Stimulated activated CD8-positive, alpha-beta memory T cell treated with anti-CD3 and anti-CD28 coated beads, Interleukin-7, amount 100 ng/mL, for 4 hours (primary cell): ENCODE measurements at places on chromosomes 12 and 14.

- DNase-seq = no peak
Observed at GRCh38 chr12:20188930-20189653, 179.2 kb upstream of the PDE3A start.

DNA sequence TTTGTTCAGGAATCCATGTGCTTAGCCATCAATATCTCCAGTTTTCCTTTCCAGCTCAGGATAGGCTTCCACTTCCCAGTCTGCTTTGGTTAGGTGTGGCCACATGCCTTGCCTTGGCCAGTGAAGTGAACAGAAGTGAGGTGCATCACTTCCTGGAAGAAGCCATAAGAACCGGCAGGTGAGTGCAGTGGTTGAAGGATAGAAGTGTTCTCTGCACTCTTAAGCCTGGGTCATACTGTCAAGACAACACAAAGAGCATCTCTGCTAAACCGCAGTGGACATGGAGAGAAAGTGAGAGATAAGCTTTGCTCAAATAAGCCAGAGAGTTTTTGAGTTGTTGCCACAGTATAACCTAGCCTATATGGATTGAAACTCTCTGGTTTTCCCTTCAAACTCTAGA, 11.4 kb downstream of the GNG2 start:
- no peak for DNase-seq

DNA sequence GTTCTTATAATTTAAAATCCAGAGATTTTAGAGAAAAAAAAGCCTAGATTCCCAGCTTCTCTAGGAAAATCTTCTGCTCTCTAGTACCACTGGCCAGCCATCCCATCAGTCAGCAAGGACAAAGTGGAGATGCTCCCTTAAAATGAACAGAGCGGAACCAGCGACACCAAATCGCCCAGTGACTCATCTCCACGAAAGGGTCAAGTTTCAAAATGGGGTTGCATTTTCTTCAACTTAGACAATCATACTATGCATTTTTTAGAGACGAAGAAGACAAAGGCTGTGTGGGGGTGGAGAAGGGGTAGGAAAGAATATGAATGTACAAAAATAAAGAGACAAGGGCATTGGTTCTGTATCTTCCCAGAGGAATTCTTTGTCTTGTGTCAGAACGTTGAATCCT, 212.0 kb downstream of the SLC15A4 start:
- DNase-seq = no peak

GRCh38 chr14:97634751-97635150, 837.6 kb downstream of the VRK1 start:
- DNase-seq = peak; percentile 19

- no peak for DNase-seq
Observed at GRCh38 chr14:29895591-29896083, 32.0 kb downstream of the PRKD1 start.

- no peak for DNase-seq
Observed at GRCh38 chr12:93058280-93058679, 129.2 kb upstream of the EEA1 start.

- DNase-seq = no peak
Observed at GRCh38 chr12:131963381-131963780, 13.6 kb downstream of the EP400 start.

DNA sequence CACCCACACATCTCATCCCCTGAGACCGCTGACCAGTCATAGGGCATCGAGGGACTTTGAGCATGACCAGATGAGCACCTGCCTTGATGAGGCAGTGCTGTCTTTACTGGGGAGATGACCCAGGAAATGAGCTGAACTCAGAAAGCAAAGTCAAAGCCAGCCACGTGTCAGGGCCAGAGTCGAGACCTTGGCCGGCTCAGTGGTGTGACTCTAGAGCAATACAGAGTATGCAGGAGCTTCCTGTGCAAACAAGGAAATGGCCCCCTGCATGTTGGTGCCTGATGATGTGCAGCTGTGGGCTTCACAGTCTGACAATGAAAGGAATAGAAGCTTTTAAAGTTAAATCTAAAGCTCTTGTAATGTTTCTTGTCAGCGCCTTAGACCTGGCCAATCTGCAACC, 332.9 kb downstream of the PCNX1 start:
- no peak for DNase-seq

GRCh38 chr12:53222170-53222721, 9.8 kb downstream of the RARG start:
- no peak for DNase-seq

GRCh38 chr14:23646648-23647549, 10.7 kb downstream of the DHRS2 start:
- DNase-seq = no peak

GRCh38 chr14:21768116-21768874, 94.7 kb upstream of the OR4E1 start:
- no peak for DNase-seq

DNA sequence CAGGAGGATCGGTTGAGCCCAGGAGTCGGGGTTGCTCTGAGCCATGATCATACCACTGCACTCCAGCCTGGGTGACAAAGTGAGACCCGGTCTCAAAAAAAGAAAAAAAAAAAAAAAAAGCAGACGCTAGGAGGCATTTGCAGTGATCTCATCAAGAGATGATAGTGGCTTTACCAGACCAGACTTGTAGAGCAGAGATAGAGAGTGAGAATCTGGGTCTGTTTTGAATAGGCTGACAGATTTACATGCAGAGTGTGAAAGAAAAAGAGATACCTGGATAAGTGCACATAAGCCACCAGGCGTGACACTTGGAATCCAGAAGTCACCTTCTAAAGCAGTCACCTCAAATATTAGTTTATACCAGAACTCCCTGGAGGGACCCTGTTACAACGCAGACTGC, 21.1 kb upstream of the FLRT2 start:
- no peak for DNase-seq

DNA sequence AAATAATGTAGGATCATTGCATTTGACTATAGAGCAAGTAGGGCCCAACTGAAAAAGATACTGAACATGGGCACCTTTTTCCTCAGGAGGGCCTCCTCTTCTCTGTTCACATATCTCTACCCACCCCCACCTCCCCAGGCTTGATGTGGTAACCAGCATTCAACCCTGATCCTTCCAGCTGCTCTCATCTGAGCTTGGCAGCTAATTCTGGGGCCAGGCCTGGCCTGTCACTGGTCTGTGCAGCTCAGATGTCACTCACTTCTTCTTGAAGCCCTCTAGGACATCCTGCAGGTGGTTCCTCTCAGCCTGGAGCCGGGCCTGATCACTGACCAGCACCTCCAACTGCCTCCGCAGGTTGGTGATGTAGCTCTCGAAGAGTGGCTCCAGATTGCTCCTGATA, 2.1 kb downstream of the KRT84 start:
- no peak for DNase-seq

DNA sequence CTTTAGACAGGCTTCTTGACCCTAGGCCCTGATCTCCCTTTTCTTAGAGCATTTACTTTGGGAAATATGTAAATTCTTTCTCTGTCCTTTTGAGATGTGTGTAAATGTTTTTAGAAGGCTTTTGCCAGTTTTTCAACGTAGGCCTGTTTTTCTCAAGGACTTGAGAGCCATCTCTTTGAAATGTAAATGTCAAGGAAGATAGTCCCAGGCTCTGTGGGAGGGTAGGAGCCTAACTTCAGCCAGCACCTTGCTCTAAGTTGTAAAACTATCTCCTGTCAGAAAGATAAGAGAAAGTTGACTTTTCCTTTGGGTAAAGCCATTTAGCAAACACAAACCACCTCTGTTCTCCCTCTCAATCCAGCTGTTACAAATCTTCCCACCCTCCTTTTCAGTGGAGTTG, 219.8 kb downstream of the RPS29 start:
- DNase-seq = no peak

DNA sequence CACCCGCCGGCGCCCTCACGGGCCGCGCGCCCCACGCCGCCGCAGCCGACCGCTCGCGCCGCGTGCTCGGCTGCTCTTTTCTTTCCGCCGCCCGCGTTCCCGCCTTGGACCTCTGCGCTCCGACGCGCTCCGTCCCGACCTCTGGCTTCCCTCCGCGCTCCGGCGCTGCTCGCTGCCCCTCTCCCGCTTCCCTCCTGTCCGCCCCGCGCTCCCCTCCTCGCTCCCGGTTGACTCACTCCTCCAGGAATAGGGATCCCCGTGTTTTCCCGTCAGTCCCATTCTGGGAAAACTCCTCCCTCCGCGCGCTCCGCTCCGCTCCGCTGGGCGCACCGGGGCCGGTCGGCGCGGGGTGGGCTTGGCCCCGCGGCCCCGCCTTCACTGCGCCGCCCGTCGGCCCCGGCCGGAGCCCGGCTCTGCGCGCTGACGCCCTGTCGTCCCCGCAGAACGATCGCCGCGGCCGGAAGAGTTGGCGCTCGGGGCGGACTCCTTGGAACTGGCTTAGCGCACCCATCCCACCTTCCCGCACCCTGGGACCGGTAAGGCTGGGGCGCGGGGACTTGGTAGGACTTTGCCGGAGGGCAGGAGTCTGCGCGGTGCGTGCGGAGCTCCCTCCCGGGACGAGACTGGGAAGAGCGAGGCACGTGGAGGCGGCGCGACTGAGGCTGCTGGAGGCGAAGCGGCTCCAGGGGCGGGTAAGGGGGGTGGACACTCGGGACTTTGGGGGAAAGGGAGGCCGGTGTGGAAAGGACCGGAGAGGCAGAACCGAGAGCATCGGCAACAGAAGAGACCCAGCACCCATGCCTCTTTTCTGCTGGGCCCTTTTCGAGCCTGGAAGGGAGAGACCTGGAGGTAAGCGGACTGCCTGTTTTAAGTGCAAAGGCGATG, 550 bp downstream of the TEAD4 start:
- no peak for DNase-seq

DNA sequence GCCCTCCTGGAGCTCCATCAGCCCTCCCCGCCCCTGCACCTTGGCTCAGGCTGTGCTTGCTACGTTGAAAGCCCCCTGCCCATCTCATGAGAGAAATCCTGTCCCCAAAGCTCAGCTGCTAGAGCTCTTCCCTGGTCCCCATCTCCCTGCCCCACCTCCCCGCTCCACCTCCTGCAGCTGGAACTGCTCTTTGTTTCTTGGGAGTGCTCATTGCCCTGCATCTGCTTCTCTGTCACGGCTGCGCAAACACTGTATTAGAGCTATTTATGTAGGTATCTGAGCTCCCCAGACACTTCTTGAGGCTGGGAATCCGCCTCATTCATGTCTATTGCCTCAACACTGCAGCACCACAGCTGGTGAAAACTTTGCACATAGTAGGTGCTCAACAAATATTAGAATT, 32.8 kb upstream of the PRIMA1 start:
- DNase-seq = no peak

GRCh38 chr14:104315625-104316024, 177.2 kb downstream of the KIF26A start:
- no peak for DNase-seq

- no peak for DNase-seq
Observed at GRCh38 chr14:92846162-92846897, 52.2 kb downstream of the GOLGA5 start.

- no peak for DNase-seq
Observed at GRCh38 chr14:104384776-104385071, 194.8 kb upstream of the C14orf180 start.

- DNase-seq = no peak
Observed at GRCh38 chr12:100473050-100473715, 483 bp upstream of the NR1H4 start.

DNA sequence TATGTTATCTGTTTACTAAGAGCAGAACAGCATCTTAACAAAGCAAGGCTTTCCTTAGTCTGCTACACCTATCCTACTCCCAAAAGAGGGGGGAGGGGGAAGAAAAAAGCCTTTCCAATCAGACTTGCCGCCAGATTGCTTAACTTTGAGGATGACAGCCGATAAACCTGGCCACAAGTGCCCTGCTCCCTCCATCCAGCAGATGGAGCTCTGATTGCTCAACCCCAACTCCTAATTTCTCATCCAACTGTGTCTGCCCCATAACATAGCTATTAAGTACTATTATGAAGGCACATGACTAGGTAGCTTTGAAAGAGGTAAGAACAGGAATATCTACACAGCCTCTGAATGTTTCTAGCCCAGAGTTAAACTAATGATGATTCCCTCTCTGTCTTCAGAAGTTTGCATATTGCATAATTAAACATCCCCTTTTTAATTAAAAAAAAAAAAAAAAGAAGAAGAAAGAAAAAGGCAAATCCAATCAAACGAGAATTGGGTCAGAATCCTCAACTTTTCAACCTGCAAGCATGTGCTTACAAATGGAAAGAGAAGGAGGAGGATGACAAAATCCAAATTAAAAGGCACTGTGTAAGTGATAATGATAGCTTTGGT, 247.4 kb downstream of the GALC start:
- DNase-seq = no peak

DNA sequence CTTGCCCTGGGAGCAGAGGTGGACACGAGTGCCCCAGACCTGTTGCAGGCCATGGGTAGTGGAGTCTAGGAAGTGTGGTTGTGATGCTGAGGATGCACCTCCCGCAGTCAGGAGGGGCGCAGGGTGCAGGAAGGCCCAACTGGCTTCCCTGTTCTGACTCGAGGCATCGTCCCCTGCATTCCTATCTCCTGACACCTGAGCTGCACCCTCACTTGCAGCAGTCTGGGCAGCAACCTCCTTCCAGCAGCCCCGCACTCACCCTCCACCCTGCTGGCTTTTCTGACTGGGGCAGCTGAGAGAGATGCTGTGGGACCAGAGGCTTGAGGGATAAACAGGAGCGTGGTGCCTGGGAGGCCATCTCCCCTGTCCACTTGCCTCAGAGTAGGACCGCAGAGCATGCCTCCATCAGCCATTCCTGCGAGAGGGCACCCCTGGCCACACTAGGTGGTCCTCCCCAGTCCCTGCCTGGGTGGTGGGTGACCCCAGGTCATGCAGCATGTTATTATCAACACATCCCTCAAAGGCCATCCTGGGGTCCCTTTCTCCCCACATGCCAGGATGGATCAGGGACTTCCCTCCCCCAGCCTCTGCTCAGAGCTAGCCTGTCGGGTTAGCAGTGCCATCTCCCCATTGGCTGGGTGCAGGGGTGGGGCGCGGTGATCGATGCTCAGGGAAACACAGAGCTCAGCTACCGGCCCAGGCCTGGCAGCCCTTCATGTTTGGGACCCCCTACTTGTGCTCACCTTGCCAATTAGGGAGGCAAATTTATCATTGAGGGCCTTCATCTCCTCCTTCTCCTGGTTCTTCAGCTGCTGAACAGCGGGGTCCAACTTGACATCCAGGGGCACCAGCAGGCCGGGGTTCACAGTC, 719 bp downstream of the KRT80 start:
- DNase-seq = no peak

DNA sequence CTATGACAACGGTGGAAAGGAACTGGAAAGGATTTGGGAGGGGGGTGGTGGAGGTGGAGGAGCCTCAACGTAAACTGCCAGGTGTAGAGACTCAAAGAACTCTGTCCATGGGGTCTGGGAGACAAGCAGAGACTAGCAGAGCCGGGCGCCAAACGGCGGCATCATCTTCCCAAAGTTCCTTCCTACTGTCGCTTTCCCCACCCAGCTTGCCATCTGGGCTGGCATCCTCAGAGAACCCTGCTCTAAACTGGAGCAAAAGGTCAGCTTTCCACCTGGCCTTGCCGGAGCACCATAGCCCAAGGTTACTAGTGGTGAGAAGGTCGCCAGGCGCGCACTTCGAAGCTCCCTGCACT, 4.0 kb upstream of the IRF2BPL start:
- DNase-seq = no peak

- DNase-seq = no peak
Observed at GRCh38 chr12:120361506-120362208, 7.3 kb downstream of the MSI1 start.

- no peak for DNase-seq
Observed at GRCh38 chr14:20478894-20479293, 9.7 kb downstream of the PNP start.
